Smooth muscle cell of the coronary artery (primary cell): ENCODE measurements at places on chromosomes 6 and 20. TPM values are rescaled to one million over a fixed set of nuclear protein-coding genes. Genes with fewer than 3 reads are reported as not detected.

The RNF182 gene
- 0.47 TPM in 1 of 2 replicates, not detected in the other for total RNA-seq

The DDO gene
- total RNA-seq = 1.3 and 1.7 TPM in 2 replicates

The RAET1G gene
- total RNA-seq = 0.23 and 3.3 TPM in 2 replicates

The GINS1 gene
- total RNA-seq = 1.3 and 3.2 TPM in 2 replicates

The CDH4 gene
- 0.70 TPM in 1 of 2 replicates, not detected in the other for total RNA-seq

The PTPRK gene
- 23.2 and 38.9 TPM in 2 replicates for total RNA-seq

The GPLD1 gene
- under 0.01 and 0.53 TPM in 2 replicates for total RNA-seq

The SYNGAP1 gene
- total RNA-seq = 1.7 and 3.2 TPM in 2 replicates

The IL17A gene
- not detected in 2 replicates for total RNA-seq

The SCRT2 gene
- total RNA-seq = not detected in 2 replicates

The SPDEF gene
- total RNA-seq = not detected in 2 replicates

The SH3BGRL2 gene
- total RNA-seq = 1.1 and 1.3 TPM in 2 replicates

The MOG gene
- total RNA-seq = not detected in 2 replicates

The GUCA1A gene
- total RNA-seq = 0.45 TPM in 1 of 2 replicates, not detected in the other

The FAM83D gene
- 1.5 and 5.6 TPM in 2 replicates for total RNA-seq

The TMEM170B gene
- total RNA-seq = 0.45 and 1.1 TPM in 2 replicates

The LST1 gene
- 0.30 TPM in 1 of 2 replicates, not detected in the other for total RNA-seq

The ZC2HC1B gene
- total RNA-seq = not detected in 2 replicates

The OVOL2 gene
- total RNA-seq = not detected in 2 replicates

The PRSS16 gene
- not detected in 2 replicates for total RNA-seq

The ADAM33 gene
- 0.30 and 48.6 TPM in 2 replicates for total RNA-seq

The OR12D3 gene
- not detected in 2 replicates for total RNA-seq

The CLIC5 gene
- total RNA-seq = 0.12 TPM in 1 of 2 replicates, not detected in the other

The CST1 gene
- 49.8 TPM in 1 of 2 replicates, not detected in the other for total RNA-seq

The CFB gene
- 15.0 and 108 TPM in 2 replicates for total RNA-seq

The TGM3 gene
- total RNA-seq = not detected in 2 replicates

The LINC00237 gene
- not detected in 2 replicates for total RNA-seq

The RPP40 gene
- total RNA-seq = 4.8 and 7.7 TPM in 2 replicates

The ELMO2 gene
- total RNA-seq = 25.0 and 30.2 TPM in 2 replicates

The CPNE5 gene
- total RNA-seq = 0.08 TPM in 1 of 2 replicates, not detected in the other

The HLA-DRB5 gene
- not detected in 2 replicates for total RNA-seq

The COX4I2 gene
- total RNA-seq = 0.08 TPM in 1 of 2 replicates, not detected in the other

The BNIP5 gene
- not detected in 2 replicates for total RNA-seq

The NRSN1 gene
- not detected in 2 replicates for total RNA-seq
